ENCODE measurements at places on chromosomes 5 and 9.

DNA sequence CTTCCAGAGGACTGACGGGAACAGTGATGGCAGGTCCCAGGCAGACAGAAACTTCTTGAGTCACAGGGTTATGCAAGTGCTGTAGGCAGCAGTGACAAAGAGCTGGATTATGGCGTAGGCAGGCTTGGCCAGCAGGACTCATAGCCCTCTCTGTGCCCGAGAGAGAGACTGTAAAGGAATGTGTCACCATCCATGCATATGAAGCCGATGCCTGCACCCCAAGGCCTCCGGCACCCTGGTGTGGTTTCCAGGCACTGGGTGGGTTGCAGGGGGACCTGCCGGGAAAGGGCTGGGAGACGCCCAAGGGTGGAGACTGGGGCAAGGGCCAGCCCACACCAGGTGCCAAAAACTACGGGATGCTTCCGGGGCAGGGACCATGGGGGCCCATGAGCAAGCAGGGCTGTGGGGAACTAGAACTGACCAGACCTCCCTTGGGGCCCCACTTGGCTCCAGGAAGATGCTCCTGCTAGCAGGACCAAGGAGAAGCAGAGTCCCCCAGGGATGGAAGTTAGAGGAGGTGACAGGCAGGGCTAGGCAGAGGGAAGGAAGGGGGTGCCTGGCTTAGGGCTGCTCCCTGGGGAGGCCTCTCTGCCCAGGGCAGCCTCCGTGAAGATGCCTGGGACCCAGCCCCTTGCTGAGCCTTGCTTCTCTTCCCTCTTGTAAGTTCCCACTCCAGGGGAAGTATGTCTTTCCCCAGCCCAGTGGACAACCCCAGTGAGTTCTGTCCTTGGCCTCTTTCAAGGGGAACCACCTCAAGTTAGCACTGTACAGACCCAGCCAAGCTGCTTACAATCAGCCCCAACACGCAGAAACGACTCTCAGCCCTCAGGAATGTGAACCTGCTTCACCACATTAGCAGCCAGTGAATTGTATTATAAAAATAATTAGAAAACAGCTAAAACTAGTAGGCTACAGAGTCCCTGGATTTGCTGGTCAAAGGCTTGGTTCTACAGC, 10.5 kb upstream of the IPPK start:
- no peak for DNase-seq

DNA sequence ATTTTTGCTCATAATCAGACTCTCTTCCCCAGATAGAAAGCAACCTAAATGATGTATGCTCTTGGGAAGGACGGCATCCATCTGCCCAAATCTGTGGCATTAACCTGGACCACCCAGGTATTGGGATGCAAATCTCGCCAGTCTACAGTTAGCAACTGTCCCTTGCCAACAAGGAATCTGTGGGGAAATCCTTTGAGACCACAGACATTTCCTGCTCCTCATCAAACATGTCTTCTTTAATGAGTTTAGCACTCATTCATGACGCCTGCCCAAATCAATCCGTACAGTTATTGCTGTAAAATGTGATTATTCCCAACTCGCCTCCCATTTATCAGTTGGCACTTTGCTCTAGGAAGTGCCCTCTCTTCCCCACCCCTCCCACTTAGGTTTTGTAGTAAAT, 7.8 kb downstream of the ROR2 start:
- no peak for DNase-seq

- no peak for DNase-seq
Measured at GRCh38 chr5:140711794-140712193, 11.5 kb downstream of the ZMAT2 start.

DNA sequence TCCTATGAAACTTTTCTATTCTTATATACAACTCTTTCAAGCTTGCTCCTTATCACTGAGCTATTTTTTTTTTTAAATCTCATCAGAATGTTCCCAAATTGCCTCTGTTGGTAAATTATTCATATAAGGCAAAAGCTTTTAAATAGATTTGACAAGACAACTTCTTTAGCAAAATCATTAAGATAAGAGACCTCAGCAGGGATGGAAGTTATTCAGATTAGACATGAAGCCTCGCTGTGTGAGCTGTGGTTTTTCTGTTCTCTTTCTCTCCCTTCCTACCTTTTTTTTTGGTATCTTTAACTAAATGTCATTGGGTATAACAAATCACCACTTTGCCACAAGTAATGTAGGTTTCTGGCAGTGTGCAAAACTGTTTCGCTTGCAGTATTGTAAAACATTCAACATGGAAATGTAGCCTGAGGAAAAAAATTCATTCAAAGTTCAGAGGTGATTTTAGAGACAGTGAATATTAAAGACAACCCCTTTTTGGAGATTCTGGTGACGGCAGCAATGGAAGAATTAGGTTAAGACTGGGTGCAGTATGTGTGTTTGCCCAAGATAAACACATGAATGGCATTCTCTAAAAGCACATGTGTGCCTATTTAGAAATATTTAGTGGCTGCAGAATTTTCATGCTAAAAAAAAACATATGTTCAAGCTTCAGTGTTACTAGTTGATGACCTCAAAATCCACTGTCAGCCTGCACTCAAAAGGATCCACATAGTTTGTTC, 467.1 kb downstream of the ZNF608 start:
- no peak for DNase-seq

DNA sequence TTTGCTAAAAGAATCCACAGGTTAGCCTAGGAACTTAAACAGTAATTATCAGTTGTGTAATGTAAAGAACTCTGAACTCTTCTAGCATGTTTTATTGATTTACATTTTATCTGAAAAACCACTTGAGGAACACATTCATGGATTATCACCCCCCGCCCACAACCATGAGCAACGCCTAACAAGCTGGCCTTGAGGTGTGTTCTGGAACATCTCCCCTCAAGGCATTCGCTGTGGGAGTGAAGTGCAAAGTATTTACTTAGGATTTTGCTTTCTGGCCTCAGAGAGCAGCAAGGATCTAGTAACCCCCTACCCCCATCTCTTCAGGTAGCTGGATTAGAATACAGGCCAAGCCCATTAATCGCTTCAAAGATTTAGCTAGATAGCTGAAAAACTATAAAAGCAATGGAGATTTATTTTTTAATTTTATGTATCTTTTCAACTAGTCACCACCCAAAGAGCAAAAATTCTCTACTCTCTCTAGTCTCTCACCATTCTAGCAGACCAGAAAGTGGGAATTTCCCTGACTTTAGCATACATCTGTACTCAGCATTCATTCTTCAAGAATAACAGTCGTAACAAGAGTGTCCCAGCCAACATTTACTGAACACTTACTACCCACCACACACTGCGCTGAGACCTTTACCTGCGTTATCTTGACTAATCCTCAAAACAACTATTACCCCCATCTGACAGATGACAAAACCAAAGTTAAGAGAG, 37.2 kb downstream of the DDX31 start:
- DNase-seq = no peak

DNA sequence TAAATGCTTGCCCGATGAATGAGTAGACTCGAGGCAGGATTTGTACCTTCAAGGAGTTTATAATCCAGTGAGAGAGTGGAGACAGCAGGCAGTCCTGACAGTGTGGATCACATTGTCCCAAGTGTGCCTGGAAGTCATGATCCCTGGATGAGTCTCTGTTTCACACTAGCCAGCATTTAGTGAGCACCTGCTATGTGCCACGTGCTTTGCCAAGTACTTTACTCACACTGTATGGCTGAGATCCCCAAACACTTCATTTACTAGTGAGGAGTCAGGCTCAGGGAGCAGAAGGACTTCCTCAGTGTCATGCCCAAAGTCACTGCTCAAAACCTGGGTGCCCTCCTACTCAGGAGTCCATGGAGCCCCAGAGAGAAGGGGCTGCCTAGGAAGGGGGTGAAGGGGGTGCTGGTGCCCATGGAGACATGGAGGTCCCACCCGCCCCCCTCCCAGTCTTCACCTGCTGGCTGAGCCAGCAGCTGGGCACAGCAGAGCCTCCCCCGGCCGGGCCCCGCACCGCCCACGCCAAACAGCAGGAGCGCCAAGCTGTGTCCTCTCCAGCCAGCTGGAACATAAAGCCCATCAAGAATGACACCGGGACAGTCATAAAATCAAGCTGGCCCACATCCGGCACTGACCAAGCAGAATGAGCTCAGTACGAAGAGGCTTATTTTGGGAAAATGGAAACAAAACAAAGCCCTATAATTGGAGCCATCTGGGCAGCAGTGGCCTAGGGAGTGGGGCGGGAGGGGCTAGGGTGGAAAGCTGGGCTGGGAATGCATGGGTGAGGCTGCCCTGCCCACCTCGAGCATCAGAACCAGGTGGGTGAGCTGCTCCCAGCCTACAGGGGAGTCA, 10.6 kb downstream of the LAMC3 start:
- no peak for DNase-seq

DNA sequence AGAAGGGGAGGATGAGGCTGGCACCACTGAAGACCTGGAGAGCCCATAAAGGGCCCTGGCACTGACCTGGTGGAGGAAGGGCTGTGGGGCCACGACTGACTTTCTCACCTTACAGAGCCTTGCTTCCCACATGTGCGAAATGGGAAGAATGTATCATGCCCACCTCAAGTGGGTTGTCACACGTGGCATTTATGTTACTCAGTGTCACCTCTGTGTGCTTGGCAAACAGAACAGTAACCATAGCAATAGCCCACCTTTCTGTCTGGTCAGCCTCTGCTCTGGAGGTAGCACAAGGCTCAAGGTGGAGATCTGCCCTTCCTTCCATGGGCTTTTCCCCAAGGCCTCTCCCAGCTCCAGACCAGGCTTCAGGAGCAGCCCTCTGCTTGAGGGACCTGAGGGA, 16.7 kb downstream of the TCF7 start:
- no peak for DNase-seq

- DNase-seq = no peak
Measured at GRCh38 chr9:80520231-80520630, 948.5 kb downstream of the TLE4 start.

GRCh38 chr9:37620396-37620795, 28.0 kb upstream of the TOMM5 start:
- DNase-seq = no peak

GRCh38 chr9:99345942-99346341, 123.9 kb downstream of the SEC61B start:
- DNase-seq = no peak

GRCh38 chr9:77451507-77451906, 196.6 kb downstream of the GNA14 start:
- DNase-seq = no peak

GRCh38 chr9:15211815-15212495, 95.1 kb downstream of the TTC39B start:
- no peak for DNase-seq
